Right atrium auricular region (tissue), 2 donors: ENCODE measurements at places on chromosomes 2 and 18. TPM values are rescaled to one million over a fixed set of nuclear protein-coding genes. Genes with fewer than 3 reads are reported as not detected.

- peak; percentile 40 for DNase-seq
Observed at GRCh38 chr2:30770816-30771576, 36.2 kb downstream of the CAPN13 start.

DNA sequence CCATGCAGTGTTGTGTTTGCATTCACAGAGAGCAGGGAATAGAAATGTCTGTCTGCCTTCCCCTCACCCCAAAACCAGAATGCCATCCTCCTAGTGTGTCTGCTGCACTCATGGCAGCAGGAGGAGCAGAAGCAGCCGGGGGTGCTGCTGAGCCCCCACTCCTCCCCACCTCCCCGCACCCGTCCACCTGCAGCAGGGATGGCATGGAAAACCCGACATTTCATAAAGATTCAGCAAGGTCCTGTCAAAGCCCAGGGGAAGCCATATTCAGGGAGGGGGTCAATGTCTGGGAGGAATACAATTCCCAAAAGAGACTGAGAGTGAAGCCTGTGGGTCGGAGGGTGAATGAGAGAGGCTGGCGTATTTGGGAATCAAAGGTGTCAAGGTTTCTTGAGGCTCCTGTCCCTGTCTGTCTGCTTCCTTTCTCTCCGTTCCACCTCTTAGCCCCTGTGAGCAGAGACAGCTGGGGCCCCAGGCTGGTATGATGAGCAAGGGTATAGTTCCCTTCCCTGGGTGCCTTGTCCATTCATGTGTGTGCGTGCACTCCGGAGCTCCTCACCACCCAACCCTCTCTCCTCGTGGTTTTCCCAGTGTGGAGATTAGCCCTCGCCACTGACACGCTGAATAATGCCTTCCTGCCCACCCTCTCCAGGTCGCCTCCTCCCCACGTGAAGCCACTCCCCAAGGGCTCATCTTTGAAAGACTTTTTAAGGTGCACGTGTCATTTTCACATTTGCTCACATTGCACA lies 133.5 kb upstream of the ZNF236 start:
- DNase-seq = no peak

- no peak for DNase-seq
Observed at GRCh38 chr2:48808311-48808710, 52.8 kb upstream of the LHCGR start.

AQP12A gene
- total RNA-seq = not detected

GRCh38 chr2:69111076-69111475 lies 98.1 kb downstream of the ANTXR1 start:
- no peak for DNase-seq

- no peak for DNase-seq
Observed at GRCh38 chr2:159960414-159960813, 102.0 kb downstream of the PLA2R1 start.

CYP1B1 gene
- 25.1 TPM for total RNA-seq

DNA sequence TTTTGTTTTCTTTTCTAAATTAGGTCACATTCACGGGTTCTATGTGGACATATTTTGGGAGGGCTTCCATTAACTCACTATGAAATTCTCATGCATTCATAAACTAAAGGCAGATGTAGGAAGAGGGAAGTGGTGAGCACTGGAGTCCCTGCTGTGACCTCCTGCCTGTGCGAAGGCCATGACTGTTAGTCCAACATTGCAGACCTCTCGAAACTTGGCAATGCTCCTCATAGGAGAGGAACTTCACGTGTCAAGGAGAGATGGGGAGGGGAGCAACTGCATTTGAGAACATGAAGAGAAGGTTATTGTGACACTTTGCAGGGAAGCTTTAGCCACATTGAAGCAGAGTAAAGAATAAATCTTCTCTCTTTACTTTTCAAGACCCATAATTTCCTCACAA lies 126.4 kb upstream of the HNMT start:
- no peak for DNase-seq

DNA sequence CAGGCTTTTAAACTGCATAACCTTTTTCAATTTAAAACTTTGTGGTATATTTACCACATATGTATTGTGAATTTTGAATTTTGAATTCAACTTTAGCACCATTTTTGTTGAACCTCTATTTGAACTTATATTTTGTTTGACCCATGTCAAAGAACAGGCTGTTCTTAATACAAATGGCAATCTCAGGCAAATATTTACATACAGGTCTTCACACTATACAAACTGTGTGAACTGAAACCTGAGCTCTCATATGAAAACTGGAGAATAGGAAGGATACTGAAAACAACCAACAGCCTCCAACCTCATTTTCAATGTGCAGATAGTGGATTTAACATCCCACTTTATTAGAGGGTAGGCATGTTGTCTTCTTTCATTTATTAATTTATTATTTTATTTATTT lies 491.8 kb downstream of the KCNJ3 start:
- DNase-seq = no peak

GRCh38 chr2:112310906-112311305 lies 35.5 kb downstream of the ZC3H6 start:
- no peak for DNase-seq

LOXHD1 gene
- 0.11 TPM for total RNA-seq

DNA sequence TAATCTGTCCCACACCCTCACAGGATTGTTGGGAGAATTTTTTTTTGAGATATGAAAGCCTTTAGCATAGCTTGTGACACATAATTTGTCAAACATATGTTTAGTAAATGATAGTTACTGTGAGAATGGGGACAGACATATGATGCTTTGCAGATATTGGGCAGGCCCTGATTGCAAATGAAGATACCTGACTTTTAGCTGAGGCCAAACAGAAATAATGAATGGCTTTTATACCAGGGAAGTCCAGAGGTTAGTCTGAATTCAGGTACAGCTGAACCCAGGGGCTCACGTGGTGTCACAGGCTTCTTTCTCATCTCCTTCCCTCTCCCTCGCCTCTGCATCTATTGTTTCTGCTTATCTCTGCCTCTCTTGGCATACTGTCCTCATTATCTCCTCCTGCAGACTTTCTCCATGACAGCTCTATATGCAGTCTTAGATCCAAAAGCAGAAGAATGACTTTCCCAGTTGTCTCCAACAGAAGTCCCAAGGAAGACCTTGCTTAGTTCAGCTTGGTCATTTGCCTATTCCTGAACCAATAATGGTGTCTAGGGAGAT lies 4.9 kb upstream of the WNT10A start:
- DNase-seq = no peak

- DNase-seq = no peak
Observed at GRCh38 chr2:1393321-1393720, 19.9 kb upstream of the TPO start.

SGPP2 gene
- total RNA-seq = 13.0 TPM

DNA sequence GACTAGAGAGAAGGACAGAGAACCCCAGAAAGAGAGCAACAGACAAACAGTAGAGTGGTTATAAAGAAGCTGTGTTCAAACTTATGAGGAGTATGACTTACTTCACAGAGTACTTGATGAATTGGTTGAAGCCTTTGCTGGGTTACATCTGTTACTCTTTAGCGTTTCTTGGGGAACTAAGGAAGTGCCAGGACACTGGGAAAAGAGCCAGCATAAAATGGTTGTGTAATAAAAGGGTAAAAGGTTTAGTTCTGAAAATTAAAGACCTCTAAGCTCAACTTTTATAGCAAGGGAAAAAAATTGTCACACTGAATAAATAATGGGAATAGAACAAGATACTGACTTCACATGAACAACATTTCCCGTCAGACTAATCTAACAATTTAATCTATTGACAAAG lies 17.0 kb upstream of the STAT4 start:
- no peak for DNase-seq

DNA sequence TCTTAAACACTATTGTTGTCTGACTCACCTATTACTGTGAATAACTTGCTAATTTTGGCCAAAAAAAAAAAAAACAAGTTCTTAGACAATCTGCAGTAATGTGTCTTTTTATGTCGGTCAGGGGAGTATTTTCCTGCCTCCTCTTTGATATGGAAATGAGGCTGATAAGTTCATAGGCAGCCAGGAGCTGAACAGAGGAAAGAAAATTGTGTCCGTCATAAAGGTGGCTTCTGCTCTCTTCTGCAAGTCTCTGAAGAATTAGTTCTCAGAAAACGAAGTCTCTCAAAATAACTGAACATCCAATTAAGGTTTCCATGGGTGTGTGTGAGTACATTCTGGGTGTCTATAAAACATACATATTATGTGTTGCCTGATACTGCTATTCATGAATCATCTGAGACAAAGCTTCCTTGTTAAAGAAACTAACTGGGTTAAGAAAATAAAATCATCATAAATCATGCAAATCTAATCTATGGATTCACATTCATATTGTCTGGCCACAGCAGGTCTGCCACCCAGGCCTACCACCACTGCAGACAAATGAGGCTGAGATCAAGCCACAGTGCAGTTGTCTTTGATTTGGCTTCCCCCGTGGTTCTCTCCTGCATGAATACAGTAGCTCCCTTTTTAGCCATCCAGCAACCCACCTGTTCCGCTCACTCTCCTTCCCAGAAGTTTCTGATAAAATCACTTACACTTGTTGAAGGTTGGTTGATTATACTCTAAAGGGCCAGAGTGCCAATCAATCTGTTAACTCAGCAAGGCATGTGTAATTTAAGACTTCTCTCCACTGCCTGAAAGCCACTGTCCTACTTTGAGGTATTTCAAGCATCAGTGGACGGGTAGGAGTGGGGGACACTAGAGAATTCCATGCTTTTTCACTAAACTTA lies 19.4 kb upstream of the SP5 start:
- no peak for DNase-seq
